ENCODE measurements at places on chromosomes 5 and 9.

DNA sequence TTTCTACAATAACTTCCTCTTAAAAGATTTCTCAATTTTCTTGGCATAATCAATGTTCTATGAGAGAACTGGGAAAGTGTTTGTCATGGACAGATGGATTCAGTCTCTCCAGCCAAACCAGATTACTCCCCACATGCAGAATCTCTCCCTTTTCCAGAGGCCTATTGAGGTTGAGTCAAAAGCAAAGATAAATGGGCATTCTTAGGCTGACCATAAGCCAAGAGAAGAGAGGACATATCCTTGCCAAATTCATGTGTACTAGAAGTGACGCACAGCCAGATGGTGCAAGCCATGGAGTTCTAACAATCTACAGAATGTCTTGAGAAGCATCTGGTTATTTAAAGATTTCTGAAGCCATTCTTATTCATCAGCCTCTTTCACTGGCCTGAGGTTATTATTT, 2115.0 kb downstream of the MAT2B start:
- DNase-seq, result no peak

- no peak for DNase-seq
Measured at GRCh38 chr5:76391014-76391413, 12.1 kb upstream of the IQGAP2 start.

DNA sequence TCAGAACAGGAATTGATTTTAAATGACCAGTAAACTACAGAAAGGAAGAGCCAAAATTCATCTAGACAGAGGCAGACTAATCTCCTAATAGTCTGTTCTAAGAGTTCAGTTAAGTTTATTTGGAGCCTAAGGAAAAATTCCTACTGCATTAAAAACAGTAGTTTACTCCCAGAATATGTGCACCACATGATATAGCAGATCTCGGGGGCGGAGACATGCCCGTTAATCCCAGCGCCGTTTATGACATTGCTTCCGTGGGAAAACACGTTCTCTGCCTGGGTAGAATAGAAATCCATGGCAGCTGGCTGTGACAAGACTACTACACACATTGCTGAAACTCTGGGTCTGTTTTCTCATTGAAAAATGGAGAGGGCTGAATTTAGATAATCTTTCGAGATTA, 11.4 kb downstream of the HABP4 start:
- no peak for DNase-seq

DNA sequence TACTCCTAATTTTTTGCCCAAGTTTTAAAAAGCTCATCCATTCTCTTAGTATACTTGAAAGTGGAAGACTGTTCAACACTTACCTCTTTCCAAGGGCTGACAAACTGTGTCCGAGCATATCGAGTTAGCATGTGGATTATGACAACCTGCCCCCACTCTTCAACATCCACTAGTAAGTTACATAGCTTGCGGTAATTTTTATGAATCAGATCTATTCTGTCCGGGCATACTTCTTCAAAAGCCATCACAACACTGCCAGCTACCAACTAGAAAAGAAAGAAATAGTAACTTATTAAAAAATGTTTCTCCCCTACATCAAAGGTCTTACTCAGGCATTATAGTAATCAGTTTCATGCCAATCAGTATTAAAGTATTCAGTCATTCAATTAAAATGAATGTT, 78.5 kb downstream of the AP3B1 start:
- DNase-seq, result no peak

DNA sequence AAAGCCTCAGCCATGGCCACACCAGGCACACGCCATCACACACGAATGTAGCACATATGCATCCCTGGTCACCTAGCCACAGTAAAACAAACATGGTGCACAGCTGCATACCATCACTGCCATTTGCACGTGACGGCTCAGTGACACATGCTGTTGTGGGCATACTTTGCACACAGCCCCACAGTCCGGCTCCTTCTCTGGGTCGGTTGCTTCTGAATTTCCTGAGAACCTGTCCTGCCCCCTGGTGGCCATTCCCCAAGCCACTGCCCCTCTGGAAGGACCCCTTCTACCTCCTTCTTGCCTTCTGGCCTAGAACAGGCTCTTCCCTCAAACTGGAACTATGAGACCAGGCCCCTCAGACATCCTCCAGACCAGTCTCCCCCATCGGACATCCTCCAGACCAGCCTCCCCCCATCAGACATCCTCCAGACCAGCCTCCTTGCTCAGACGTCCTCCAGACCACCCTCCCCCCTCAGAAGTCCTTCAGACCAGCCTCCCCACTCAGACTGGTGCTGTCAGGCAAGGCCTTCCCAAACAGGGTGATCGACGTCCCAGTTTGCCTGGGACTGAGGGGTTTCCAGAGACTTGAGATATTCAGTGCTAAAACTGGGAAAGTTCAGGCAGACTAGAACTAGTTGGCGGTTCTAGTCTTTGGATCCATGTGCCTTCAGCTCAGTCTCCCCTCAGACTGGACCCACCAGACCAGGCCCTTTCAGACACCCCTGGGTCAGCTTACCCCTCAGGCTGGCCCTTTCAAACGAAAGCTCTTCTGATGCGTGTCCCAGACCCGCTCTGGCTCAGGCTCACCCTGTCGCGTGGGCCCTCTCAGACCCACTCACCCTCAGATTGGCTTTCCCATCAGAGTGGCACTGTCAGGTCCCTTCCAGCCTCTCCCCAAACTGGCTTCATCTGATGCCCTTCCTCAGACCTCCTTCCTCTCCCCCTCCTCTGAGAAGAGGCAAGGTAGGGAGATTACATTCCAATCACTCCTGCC, 24.3 kb upstream of the ENHO start:
- DNase-seq, result no peak

GRCh38 chr9:77817590-77818311, 169.6 kb upstream of the GNA14 start:
- DNase-seq, result no peak

DNA sequence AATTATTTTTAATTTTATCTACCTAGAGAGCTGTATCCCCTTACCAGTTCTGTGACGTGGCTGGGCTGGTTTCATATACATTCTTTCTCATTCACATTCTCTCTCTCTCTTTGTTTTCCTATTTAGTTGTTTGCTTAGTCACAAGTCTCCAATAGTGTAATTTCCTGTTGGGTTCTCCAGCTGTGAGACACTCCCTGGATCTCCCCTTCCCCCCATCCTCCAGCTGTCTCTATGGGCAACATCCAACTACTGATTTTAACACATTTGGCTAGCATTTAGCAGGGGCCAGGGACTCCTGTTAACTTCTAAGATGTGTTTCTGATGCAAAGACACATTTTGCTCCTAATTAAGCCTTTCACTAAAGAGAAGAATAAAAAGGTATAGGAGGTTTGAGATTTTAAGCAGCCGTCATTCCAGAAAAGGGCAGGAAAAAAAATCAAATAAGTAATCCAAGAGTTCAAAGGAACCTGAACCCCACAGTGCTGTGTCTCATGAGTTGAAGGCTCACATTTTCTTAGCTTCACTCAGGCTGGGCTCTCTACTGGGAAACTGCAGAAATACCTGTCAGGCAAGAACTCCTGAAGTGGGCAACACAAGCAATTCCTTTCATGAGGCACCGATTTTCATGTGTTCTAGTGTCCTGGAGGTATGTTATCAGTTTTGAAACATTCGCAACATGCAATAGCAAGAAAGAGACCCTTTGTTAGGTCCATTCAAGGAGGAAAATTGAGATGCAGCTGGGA, 198.7 kb upstream of the C9orf72 start:
- DNase-seq, result no peak

GRCh38 chr5:52603778-52604554, 183.8 kb upstream of the ITGA1 start:
- no peak for DNase-seq

DNA sequence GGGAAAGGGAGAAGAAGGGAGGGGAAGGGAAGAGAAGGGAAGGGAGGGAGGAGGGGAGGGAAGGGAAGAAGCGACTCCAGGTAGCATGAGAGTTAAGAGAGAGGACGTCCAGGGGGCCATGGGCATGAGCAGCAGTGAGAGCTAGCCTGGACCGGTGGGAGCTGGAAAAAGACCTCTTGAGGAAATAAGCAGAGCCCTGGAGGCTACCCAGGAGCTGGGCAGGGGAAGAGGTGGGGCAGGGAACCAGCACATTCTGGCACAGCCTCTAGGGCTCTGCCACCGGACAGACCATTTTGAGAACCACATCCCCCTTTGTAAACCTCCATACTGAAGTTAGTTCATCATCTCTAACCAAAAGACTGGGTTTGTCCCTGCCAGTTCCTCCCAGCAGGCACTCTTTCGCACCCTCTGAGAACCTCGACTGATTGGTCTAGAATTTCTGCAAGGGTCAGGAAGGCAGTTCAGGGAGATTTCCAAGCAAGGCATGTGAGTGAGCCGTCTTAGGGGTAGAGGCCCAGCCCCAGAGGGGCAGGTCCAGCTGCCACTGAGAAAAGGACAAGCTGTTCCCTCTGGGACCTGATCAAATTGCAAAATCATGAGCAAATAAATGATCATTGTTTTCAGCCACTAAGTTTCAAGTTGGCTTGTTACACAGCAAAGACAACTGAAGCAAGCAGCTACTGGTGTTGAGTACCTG, 11.6 kb downstream of the NAIF1 start:
- DNase-seq, result no peak

DNA sequence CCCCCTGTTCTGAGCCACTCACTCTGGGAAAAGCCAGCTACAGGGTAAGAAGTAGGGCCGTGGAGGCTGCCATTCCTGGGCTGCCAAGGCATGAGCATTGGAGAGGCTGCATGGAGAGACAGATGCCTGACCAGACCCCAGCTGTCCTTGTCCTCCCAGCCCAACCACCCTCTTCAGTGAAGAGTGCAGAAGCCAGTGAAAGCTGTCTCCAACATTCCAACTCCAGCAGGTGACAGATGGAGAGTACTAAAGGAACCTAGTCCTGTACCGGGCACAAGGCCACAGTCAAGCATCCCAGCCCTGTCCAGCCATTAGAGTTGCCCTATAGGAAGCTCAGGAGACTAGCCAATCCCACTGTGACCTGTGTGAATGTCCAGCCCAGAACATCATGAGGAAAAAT, 165.1 kb downstream of the DIRAS2 start:
- DNase-seq, result no peak

- DNase-seq, result no peak
Measured at GRCh38 chr9:137974746-137975526, 97.4 kb downstream of the CACNA1B start.

DNA sequence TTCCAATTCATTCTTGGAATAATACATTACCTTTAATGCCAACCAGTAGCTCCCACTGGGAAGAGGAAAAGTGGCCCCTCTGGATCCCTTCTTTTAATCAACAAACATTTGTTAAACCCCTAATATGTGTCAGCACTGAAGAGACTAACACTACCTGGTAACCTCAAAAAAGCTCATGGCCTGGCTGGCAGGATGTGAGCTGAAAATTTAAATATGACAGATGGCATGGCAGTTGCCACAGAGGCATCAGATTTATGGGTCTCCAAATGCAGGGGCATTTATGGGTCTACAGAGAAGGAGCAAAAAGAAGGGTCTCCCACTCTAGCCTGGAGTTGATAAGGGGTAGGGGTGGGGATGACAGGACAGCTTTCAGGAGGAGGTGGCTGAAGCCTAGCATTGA, 12.5 kb downstream of the DNAH5 start:
- no peak for DNase-seq

DNA sequence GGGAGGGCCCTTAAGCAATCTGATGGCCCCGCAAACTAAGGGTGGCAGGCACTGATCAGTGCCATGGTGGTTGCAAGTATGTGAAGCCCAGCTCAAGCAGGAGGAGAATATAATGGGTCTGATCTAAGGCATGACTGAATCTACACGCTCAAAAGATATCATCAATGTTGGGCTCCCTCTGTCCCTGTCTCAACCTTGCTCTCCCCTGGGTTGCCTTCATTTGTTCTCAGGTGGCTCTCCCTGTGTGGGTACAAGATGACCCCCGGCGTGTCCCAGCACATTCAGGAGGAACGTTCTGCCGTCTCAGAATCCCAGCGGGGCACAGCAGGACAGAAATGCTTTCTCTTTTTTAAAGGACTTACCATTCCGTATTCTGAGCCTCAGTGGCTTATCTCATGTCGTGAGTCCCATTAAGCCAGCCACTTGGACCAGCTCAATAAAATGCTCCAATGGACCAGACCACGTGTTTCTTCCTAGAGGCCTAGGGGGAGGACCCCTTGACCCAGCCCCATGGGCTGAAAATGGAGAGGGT, 12.0 kb upstream of the RNF130 start:
- DNase-seq, result no peak

DNA sequence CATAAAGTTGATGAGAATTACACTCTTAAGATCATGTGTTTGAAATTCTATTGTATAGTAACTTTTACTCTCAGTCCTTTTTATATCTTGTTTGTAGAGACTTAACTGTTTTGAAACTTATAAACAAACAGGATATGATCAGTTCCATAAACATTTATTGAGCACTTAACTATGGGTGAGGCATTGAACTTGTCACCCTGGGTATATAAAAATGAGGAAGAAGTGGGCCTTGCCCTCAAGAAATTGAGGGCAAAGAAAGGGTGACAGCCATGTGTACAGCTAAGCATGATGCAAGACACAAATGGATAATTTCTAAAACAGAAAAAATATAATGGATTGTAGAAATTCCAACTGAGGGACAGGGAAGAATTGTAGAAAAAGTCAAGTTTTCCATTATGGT, 15.7 kb downstream of the UNC13B start:
- no peak for DNase-seq

DNA sequence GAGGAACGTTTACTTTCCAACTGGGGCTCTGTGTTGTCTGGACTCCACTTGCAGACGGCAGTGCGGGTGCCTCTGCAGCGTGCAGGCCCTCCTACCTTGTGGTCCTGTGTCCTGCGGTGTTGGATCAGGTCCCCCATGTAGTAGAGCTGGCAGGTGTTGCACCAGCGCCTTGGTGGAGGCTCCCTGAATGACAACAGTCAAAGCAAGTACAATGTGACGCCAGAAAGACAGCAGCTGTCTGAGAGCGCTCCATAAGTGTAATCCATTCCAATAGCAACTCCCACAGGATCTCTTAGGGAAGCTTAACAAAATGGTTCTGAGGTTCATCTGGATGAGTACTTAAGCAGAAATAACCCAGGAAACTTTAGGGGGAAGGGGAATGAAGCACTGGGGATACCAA, 9.9 kb downstream of the BBLN start:
- no peak for DNase-seq

- no peak for DNase-seq
Measured at GRCh38 chr9:129874261-129875101, 39.2 kb downstream of the USP20 start.

GRCh38 chr5:131977212-131977604, 31.7 kb upstream of the MEIKIN start:
- no peak for DNase-seq

DNA sequence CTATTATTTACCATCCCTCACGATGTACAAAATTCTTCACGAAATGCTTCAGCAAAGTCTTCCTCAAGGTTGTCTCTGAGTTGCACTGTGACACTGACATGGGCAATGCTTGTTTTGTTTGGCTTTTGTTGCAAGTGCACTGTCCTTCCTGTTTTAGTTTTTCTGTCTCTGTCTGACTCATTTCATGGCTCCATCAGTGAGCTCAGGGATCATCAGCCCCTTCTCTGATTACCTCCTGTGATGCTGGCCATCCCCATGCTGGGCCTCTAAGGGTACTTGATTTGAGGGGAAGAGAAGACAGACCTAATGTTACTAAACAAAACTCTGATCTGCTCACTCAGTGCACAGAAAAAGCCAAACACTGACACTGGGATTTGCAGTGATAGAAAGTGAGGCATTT, 37.6 kb upstream of the STX17 start:
- no peak for DNase-seq

- no peak for DNase-seq
Measured at GRCh38 chr9:136218673-136219072, 13.7 kb upstream of the LHX3 start.
